RPMI7951 (cell line): ENCODE measurements at places on chromosomes 2 and 18.

DNA sequence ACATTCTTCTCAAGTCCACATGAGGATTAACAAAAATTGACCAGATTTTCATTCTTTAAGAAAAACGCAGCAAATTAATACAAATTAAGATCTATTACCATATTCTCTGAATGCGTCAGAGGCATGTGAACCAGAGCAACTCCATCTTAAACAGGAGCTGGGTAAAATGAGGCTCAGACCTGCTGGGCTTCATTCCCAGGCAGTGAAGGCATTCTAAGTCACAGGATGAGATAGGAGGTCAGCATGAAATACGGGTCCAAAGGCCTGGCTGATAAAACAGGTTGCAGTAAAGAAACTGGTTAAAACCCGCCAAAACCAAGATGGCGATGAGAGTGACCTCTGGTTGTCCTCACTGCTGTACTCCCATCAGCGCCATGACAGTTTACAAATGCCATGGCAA, 217.6 kb downstream of the RDH14 start:
- DNase-seq = no peak

GRCh38 chr2:158996378-158996993, 28.0 kb downstream of the TANC1 start:
- no peak for DNase-seq

DNA sequence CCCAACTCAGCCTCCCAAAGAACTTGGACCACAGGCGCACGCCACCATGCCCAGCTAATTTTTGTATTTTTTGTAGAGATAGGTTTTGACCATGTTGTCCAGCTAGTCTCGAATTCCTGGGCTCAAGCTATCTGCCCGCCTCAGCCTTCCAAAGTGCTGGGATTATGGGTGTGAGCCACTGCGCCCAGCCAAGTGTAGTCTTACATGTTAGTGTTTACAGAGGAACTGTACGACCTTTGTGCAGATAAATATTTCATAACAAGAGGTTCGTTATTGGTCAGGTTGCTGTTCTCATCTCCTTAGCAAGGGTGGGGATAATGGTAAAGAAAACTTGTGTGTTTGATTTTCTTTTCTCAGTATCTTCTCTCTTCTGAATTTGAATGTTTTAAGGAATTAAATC, 46.5 kb downstream of the RALBP1 start:
- DNase-seq = no peak

- DNase-seq = no peak
Measured at GRCh38 chr18:54206447-54206846, 18.0 kb downstream of the MBD2 start.

- peak; percentile 52 for DNase-seq
Measured at GRCh38 chr18:58541146-58541788, 87.6 kb downstream of the ALPK2 start.

DNA sequence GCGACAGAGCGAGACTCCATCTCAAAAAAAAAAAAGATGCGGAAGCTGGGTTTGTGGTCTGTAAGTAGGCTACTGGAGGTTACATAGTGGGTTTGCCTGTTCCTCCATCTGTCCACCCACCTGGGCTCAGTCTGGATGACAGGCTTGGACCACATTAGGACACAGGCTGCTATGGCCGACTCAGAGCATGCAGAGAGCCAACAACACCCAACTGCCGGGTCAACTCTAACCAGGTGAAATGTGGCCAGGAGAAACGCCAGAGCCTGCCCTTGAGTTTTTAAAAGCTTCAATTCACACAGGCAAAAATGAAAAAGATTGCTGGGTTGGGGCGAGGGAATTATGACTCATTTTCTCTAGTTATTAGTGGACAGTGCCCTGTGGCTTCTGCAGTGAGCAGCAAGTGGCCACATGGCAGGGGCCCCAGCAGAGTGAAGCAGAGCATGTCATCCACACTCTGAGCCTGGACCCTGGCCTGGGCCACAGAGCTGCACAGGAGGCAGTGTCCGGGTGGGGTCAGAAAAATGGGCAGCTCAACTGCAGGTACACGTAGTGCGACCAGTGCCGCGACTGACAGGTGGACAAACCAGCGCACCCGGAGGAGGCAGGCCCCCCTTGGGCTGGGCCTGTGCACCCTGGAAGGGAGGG, 67.4 kb downstream of the BIN1 start:
- peak; percentile 34 for DNase-seq

DNA sequence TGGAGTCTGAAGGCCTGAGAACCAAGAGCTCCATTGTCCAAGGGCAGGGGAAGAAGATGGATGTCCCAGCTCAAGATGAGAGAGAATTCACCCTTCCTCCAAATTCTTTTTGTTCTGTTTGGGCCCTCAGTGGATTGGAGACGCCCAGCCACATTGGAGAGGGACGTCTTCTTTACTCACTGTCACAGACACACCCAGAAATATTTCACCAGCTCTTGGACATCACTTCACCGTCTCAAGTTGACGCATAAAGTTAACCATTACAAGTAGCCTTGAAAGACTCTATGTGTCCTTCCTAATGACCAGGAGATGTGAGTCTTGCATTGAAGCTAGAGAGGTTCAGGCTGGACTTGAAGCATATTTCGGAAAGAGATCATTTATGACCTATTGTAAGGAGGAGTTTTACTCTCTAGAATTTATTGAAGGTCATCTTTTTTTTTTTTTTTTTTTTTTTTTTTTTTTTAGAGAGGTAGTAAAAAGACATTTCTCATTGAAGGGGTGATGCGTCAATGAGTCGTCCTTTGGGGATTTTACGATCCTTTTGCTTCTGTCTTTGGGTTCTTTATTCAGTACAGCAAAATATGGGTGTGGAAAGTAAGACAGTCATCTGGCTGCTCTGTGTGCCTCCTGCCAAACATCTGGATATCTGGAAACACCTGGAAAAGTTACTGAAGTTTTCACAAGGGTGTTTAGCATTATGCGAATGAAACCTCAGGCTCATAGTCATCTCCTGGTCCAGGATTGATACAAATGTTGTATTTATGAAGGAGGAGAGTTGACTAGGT, 118.1 kb downstream of the PRPF40A start:
- peak; percentile 53 for DNase-seq

- peak; percentile 62 for DNase-seq
Measured at GRCh38 chr2:143607231-143608062, 478.2 kb downstream of the ARHGAP15 start.

GRCh38 chr2:198518935-198519334, 714.5 kb downstream of the PLCL1 start:
- no peak for DNase-seq

DNA sequence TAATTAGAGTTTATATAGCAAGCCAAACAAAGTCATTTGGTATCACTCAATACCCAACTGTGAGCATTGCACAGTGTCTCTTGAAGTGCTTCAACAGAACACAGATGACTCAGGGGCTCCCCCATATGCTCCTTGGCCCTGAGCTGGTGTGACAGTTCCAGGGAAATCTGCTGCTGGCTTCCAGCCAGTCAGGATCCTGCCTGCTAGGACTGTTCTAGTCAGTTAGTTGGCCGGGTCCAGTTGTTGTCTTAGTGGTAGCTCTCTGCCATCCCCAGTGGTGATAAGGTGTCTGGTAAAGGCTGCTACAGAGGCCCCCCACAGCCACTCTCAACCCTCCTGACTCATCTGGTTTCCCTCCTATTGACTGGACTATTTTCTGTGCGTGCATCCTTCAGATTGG, 100.3 kb downstream of the IRS1 start:
- DNase-seq = peak; percentile 97

DNA sequence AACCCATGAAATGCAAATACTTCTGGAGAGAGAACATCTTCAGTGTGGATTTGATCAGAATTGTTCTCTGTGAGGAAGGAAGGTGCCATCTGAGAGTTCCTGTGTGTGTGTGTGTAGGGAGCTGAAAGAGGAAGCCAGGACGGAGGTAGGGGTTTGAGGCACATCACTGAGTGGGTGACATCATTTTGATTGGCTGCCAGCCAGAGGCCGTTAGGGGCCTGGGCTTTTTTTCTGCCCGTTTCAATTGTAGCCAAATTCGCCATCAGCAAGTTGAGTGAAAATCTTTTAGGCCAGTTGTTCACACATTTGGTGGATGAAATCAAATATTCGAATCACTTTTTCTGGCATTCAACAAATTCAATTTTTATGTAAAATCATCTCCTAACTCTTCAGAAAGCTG, 48.9 kb downstream of the TSN start:
- peak; percentile 51 for DNase-seq

DNA sequence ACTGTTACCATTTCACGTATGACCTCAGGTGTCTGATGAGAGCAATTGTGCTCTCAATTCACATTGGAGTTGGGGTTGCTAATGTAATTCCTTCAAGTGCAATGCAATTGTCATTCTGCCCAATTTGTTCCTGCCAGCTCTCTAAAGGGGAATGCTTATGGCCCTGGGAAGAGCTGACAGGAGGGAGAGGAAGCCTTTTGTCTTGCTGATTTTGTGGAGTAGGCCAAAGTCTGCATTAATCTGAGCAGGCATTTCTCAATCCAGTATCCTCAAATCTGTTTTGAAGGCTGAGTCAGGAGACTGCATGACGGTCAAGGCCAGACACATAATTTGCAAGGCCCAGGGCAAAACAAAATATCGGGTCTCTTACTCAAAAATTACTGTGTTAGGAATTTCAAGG, 326.4 kb upstream of the SPHKAP start:
- no peak for DNase-seq

GRCh38 chr2:172554352-172555271, 1.3 kb upstream of the PDK1 start:
- peak; percentile 42 for DNase-seq

GRCh38 chr18:26696786-26697185, 148.4 kb upstream of the KCTD1 start:
- no peak for DNase-seq

GRCh38 chr2:20178249-20178607, 46.7 kb downstream of the SDC1 start:
- DNase-seq = no peak

DNA sequence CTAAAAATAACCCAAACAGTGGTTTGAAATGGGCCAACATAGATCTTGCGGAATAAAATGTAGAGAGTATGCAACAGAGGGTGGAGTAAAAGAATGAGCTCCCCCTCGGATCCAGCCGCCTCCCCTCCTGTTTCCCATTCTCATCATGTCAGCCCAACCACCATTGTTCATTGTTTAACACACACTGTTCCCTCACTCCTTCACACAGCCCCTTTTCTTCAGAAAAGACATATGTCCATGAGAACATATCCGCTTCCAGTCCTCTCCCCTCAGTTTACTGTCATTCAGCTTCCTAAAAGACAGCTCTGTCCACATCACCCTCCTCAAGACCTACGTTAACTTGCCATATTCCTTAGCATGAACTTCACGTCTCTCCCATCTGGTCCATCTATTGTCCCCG, 62.9 kb upstream of the SERTAD2 start:
- no peak for DNase-seq

GRCh38 chr2:38496927-38497669, 105.6 kb downstream of the HNRNPLL start:
- DNase-seq = no peak

DNA sequence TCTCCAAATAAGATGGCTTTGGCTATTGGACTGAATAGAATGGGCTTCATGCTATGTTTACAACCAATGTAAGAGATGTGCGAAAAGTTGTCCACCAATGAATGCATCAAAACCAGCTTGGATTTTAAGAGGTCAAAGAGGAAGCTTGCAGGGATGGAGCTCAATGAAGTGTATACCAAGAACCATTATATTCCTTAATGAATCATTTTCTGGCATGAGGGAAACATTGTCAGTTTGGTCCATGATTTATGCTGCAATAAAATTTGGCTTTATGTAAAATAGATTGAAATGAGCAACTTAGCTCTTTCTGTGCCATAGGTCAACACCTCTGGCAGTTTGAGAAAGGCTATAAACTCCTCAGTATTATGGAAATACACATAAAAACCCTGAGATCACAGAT, 107.3 kb downstream of the SH3BP4 start:
- DNase-seq = no peak

DNA sequence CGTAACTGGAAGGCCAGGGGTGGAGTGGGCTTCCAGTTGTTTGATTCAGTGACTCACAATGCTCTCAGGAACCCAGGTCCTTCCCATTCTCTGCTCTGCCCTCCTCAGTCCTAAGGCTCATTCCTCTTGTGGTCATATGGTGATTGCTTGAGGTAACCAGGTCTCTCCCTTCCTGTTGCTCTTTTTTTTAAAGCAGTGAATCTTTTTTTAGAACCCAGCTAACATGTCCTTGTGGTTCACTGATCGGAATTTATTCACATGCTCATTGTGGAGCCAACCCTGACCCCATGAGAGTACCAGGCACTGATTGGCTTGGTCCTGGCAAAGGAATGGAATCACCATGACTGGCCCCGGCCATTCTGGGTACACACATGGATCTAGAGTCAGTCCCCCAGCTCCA, 7.4 kb downstream of the THNSL2 start:
- DNase-seq = peak; percentile 72

GRCh38 chr2:46763861-46764260, 151.7 kb downstream of the MCFD2 start:
- DNase-seq = no peak

DNA sequence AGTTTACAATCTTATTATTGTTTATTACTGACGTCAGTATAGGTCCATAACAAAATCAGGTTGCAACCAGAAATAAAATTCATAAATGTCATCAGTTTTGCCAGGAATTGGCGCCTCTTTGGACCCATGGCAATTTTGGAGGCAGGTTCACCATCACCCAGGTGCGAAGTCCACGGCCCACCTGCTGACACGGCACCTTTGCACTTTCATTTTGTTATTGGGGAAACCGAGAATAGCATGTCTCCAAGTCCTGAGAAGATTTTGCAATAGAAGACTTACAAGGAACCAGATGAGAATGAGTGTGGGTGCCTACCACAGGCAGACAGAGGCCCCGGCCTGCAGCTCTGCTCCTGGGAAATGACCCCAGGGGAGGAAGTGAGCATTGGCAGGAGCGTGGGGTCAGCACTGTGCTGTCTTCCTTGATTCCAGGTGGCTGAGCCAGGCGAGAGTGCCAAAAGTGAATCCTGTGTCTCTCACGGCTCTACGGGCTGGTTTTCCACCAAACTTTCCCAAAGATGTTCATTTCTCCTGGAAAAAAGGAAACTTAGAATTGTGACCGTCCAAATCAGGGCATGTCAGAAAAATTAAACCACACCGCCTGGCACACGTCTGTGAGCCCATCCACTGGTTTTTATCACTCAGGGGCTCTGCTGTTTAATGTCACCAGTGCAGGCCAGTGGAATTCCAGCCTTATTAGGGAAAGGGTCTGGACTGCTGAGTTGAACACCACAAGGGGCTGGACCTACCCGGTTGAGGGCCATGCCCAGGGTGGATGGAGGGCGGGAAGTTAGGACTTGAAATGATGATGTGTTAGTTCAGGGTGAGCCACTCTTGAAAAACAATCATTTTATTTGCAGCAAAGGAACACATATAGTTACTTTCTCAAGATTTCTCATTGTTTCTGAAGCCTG, 96.5 kb downstream of the PTGR3 start:
- no peak for DNase-seq

- no peak for DNase-seq
Measured at GRCh38 chr2:207848545-207848928, 78.8 kb upstream of the FZD5 start.
